ENCODE measurements at places on chromosomes 12 and 14.

DNA sequence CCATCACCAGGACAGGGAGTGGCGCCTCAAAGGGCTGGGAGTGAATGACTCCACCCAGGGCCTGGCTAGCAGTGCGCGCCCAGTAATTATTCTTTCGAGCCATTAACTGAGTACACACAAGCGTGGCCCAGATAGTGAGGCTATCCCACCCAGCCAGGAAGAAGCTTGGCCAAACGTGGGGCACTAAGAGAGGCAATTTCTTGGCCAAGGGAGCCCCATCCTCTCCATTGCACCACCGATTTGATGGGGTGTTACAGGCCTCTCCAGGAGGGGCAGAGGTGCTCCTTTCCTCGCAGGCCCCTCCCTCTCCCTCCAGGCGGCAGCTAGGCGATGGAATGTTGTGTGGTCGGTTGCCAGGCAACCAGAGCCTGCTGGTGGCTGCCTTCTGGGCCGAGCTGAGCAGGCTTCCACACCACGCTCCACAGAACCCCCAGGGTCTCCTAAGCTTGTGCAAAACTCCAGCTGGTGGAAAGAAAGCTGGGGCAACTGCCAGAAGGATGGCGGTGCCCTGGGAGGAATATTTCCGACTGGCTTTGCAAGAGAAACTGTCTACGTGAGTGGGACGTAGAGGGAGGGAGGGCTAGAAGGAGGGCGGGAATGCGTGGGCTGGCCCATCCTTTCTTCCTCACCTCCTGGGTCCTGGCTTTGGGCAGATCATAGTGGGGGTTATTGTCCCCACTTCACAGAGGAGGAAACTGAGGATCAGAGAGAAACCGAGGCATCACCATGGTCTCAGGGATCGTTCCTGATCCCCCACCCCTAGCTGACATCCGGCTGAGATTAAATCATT, at the start of gene CFAP73:
TSS of gene CFAP73 (plus strand) at position 364 of the 790 bp plus-strand sequence. CDS start at position 498, 134 bp downstream.
- DNase-seq: no peak

DNA sequence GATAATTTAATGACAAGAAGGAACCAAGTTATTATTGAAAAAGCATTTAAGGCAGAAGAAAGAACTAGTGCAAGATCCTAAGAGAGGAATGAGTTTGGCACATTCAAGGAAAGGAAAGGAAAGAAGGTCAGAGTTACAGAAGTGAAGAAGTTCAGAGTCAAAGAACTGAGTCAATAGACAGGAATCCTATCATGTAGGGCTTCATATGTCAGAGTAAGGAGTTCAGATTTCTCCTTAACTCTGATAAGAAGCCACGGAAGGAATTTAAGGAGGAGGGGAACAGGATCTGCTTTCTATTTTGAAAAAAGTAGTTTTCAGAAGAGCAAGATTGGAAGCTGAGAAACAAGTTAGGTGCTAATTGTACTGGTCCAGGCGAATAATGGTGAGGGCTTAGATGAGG, 223.1 kb upstream of the FOXN3 start:
- DNase-seq: no peak

GRCh38 chr14:92407410-92407809, 84.4 kb downstream of the SLC24A4 start:
- no peak for DNase-seq

GRCh38 chr12:129779033-129779432, 124.8 kb downstream of the TMEM132D start:
- no peak for DNase-seq

GRCh38 chr12:6533653-6533922, 729 bp upstream of the GAPDH start:
- DNase-seq: no peak

DNA sequence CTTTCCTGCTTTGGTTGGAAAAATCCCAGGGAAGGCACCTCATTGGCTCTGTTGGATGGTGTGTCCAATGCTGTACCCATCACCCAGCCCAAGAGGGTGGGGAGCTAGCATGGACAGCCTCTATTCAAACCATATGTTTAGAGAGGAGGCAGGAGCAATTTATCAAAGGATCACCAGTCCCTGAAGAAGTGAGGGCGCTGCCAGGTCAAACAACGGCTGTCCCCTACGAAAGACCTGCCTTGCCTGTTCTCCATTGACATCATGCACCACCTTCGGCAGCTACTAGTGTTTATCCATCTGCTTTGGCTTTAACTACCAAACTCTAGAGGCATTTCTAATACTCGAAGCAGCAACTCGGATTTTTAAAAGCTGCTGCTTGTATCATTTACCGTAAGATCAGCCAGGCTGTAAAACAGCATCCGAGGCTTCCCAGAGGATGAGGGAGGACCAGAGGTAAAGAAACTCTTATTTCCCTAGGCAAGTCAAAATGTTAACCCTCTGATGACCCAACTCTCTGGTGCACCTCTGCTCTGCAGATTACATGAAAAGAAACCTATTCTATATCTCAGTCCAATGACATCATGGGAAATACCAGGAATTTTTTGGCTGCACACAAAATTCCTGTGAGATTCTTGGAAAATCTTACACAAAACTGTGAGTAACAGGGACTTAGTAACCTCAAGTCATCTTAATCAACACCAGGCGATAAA, 720.9 kb upstream of the TBX3 start:
- DNase-seq: no peak

DNA sequence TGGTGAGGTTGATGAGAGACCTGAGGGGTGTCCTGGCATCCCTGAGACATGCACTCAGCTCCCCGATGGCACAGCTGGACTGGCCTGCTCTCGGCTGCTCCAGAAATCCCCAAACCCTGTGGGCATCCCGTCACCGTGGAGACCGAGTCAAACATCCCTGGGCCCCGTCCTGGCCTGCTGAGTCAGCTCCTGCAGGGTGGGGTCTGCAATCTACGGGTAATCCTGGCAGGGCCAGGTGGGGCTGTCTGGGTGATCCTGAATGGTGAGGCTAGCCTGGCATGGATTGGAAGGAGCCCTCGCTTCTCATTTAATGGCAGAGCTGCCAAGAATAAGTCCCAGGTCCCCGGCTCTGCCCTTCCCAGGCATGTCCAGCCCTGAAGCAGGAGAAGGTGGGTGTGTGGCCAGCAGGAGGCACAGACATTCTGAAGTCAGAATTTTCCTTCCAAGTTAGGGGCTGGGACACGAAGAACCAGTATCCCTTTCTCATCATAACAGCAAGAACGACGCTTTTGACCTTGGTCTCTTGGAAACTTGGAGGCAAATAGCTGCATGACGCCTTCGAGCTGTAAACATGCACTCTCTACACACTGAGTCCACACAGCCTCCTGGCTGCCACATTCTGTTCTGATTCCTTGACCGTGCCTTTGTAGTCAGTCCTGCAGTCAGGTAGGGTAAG, 17.7 kb upstream of the SERPINA4 start:
- no peak for DNase-seq

GRCh38 chr14:104364830-104365229, 214.7 kb upstream of the C14orf180 start:
- DNase-seq: no peak

DNA sequence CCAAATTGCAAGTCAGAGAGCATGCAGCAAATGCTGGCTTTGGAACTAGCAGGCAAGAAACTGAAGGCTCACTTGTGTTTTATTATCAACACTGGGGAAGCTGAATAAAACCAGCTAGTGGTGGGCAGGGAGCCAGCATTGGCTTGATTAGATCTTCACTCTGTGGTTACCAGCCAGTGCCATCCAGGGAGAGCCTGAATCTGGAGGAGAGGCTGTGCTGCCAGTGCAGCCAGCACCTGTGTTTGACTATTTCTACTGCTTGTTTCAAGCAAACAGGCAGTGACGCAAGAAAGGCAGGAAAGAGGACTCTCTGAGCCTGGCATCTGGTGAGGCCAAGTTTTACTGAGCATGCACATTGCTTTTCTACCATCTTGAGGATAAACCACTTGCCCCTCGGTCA, 247.0 kb downstream of the PHLDA1 start:
- no peak for DNase-seq

Measured in stimulated activated CD4-positive, alpha-beta T cell treated with anti-CD3 and anti-CD28 coated beads, Interleukin-1b, Interleukin-23, amount 100 ng/mL, for 24 hours (primary cell).